Esophagus squamous epithelium (tissue), 5 donors: ENCODE measurements at places on chromosomes 7 and 10.

GRCh38 chr7:27631391-27631790 lies 31.3 kb downstream of the HIBADH start:
- DNase-seq = no peak

GRCh38 chr10:119634219-119634544 lies 17.0 kb upstream of the BAG3 start:
- DNase-seq = no peak

GRCh38 chr7:30723776-30724175 lies 28.2 kb upstream of the INMT start:
- no peak for DNase-seq

DNA sequence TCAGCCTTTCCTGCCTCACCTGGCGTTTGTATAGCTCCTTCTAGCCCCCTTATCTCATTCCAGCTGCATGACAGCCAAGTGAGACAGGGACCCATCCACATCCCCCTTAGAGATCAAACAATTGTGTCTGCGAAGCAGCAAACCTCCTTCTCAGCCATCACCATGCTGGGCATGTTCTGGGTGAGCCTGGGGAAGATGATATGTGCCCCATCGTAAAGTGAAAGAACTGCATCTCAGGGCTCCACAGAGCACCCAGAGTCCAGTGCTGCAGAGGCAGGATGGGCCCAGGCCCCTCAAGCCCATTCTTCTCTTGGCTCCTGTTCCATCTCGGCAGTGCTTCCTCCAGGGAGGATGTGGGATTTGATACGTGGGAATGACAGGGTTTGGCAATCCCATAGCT lies 43.2 kb downstream of the FIGNL1 start:
- DNase-seq = no peak

- DNase-seq = no peak
These were observed 66.4 kb downstream of the PTF1A start for GRCh38 chr10:23258516-23258915.

DNA sequence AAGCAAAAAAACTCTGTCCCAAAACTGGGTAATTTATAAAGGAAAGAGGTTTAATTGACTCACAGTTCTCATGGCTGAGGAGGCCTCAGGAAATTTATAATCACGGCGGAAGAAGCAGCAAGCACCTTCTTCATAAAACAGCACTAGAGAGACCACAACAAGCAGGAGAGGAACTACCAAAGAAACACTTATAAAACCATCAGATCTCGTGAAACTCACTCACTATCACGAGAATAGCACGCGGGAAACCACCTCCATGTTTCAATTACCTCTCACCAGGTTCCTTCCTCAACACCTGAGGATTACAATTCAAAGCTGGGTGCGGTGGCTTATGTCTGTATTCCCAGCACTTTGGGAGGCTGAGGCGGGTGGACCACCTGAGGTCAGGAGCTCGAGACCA lies 48.5 kb downstream of the PDIA4 start:
- DNase-seq = no peak

DNA sequence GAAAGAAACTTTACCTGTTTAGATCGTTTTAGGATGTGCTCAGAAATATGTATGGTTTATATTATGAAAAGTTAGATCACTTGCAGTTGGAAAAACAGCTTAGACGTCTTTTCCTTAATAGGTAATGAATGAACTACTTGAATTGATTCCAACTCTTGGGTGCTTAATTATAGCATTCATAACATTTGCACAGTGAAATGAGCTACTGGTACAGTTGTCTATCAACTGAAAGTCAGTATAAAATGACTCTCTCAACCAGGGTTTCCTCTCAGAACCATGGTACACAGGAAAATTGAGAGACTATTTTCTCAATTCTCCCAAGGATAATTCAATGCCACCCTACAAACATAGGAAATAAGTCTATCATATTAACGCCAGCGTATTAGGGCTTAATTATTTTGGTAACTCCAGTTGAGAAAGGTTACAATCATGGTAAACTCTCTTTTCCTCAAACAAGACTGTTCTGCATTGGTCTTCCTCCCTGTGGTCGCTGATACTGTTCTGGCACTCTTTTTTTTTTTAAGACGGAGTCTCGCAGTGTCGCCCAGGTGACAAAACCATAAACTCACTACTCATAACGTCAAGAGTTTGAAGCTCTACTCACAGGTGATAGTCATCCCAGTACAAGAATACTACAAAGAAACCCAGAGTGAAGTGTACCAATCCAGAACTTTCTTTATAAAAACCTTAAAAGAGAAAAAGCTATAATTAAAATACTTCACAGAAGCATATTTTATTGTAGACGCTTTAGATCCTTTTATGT lies 2.0 kb downstream of the ANLN start:
- DNase-seq = no peak

DNA sequence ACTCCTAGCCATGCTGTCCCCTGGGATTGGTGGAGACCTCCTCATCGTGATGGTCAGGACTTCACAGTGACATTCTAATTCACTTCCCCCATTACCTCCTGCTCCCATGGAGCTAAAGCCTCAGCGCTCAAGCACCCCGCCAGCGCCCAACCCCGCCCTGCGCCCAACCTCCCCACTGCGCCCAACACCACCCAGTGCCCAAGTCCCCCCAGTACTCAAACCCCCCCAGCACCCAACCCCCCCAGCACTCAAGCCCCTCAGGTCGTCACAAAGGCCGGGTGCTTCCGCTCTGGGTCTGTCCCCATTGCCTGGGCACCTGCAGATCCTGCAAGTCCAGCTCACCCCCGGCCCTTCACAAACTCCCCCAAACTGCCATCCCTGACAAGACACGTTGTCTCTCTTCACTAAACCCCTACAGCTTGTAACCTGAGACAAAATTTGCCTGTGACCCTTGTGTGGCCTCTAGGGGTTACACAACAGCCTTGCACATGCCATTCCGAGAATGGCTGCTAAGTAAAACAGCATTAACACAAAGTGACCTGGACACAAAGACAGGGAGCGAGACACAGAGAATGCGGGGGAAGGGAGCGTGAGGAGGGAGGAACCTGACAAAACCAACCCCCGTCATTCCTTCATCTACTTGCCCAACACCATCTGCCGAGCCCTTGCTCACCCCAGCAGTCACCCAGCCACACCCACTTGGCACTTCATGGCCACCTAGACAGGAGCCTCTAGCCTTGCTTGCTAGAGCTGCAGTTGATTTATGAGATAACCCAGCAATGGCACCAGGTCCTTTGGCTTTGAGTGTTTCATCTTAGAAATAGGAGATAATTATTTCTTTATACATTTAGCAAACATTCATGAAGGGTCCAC lies 107.8 kb downstream of the ADARB2 start:
- no peak for DNase-seq
